ENCODE measurements at places on chromosomes 16 and 17. TPM values are rescaled to one million over a fixed set of nuclear protein-coding genes. Genes with fewer than 3 reads are reported as not detected.

GRCh38 chr17:78878871-78879527 lies 24.0 kb downstream of the CEP295NL start:
- DNase-seq, result no peak

DNA sequence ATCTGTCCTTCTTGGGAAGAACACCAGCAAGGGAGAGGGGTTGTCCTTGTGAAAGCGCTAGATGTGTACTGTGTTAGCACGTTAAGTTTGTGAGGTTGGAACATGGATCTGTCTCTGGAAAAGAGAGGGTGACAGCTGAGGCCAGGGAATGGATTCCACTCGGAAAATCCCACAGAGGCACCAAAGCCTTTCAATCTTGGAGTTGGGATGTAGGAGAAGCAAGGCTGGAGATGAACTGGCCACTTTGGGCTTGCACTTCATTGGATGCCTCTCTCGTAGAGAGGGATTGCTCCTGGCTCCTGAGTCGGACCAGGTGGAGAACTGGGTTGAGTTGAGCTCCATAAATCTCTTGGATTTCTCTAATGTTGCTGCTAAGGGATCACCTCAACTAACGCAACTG lies 67.2 kb downstream of the CCDC182 start:
- DNase-seq, result no peak

DNA sequence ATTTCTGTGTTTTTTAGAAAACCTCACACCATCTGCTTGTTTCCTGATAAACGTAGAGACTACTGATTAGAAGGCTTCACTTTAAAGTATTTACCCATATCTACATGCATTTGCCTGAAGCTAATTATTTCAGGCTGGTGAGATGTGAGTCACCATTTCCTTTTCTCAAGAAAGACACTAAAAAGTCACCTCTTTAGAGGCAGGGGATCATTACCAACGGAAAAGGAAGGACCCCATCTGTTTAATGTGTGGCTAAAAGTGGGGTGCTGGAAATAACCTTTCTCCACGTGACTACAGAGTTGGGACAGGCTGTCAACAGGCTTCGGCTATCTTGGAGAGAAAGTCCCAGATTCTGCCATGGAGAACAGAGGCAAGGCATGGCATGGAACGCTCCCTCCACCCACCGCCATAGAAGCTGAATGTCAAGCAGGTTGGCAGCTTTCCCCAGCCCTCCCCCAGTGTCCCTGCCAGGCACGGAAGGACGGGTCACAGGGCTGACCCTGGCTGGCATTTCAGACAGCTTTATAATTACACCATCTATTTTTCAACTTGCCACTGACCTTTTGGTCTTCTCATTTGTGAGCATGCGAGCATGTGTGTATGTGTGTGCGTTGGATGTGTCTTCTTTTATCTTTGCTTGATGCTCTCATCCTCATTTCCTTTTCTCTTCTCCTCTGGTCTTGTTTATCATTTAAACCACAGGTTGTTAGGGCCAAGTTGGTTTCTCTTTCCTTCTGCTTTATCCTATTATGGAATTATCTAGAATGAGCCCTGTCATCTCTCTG lies 157.0 kb downstream of the CPPED1 start:
- DNase-seq, result no peak

GRCh38 chr17:72171703-72172667 lies 51.2 kb downstream of the SOX9 start:
- no peak for DNase-seq

- DNase-seq, result peak; percentile 74
These were observed 13.1 kb upstream of the MRPS23 start for GRCh38 chr17:57862694-57863667.

DNA sequence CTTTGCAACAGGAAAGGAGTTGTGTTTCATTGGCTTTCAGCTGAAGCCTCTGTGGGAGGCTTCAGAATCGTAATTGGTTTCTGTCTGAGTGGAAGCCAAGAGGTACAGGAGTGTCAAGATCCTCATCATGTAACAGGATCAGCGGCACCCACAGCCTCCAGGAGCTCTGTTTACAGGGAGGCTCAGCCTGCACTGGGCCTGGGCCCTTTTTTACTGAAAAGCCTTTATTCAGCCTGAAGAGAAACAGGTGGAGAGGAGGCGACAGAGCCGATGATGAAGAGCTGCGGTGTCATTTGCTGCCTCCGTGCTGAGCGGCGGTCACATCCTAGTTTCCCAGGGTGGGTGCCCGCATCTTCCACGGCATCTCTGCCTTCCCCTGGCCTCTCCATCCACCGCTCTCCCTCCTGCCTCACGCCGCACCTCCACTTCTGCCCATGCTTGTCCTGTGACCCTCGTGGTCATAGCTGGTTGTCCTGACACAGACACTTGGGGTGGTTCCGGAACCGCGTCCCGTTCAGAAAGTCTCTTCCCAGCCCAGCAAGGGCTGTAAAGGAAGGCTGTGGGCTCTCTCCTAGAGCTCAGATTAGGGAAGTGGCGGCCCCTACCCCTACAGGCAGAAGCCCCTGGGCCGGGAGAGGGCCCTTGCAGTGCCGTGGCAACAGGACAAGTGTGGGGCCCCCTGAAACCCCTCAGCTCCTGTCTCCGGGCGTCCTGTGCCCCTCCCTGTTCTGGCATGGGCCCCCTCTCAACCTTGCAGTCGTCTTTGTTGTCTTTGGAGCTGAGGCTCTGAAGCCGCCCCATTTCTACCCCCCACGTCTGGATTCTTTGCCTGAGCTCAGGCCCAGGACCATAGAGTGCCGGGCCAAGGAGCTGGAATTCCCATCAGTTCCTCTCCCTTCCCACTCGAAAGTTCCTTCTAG lies 53.9 kb upstream of the CHMP6 start:
- DNase-seq, result no peak

DNA sequence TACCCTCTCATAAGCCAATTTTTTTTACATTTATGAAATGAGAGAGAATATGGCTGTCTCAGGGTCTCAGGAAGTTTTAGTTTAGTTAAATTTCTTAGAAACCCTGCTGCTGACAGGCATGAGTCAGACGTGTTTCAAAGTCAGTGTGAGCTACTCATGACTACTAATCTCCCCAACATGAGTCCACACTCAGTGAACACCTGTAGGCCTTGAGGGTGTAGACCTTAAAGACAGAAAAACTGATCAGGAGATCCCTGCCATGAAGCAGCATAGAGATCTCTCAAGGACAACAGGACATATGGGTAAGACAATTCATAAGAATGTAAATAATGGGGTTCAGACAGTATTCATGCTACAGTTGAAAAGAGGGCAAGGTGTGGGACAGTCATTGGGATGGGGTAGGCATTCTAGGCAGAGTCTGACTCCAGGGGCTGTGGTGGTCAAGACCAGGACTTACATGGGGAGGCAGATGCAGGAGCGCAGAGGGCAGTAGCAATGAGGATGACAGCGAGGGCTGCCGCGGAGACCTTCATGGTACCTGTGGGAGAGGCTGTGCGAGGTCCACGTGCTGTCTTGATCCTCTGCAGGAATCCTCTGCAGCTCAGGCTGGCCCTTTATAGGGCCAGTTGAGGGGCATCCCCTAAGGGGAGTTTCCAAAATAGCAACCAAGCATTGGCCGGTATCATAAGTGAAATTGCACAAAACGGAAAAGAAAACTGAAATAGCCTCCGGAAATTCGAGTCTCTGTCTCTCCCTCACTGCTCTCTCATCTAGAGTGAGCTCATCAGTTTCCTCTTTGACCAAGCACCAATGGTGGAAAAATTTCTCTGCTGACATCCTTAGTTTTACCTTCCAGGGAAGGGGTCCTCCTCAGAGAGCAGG lies at the start of gene CCL5:
CCL5 (minus strand) TSS at position 588 of the 882 bp plus-strand sequence.
- DNase-seq, result no peak

- DNase-seq, result no peak
These were observed 118.8 kb upstream of the FOXF1 start for GRCh38 chr16:86391486-86391885.

GRCh38 chr16:1333149-1333812 lies at the start of gene BAIAP3:
TSS of gene BAIAP3 (plus strand) at chr16:1333645. CDS start at chr16:1338550, 4,905 bp downstream.
- peak; percentile 87 for DNase-seq

DNA sequence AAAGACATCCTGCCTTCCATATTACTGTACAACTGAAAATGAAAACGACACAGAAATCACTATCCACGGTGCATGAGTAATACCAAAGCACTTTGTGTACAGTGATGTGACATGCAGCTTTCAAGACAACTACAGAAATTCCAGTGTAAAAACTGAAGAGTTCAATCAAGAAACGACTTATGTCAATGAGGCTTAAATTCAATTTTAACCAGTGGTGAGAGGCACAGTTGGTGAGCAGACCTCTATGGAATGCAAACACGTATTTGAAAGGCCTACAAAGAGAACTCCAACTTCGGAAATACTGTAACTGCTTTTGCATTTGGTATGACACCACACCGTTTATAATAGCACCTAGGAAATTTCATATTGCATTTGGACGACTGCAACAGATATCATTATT lies 87.6 kb downstream of the USP31 start:
- no peak for DNase-seq

GRCh38 chr17:51472670-51473205 lies 212.4 kb downstream of the UTP18 start:
- no peak for DNase-seq

DNA sequence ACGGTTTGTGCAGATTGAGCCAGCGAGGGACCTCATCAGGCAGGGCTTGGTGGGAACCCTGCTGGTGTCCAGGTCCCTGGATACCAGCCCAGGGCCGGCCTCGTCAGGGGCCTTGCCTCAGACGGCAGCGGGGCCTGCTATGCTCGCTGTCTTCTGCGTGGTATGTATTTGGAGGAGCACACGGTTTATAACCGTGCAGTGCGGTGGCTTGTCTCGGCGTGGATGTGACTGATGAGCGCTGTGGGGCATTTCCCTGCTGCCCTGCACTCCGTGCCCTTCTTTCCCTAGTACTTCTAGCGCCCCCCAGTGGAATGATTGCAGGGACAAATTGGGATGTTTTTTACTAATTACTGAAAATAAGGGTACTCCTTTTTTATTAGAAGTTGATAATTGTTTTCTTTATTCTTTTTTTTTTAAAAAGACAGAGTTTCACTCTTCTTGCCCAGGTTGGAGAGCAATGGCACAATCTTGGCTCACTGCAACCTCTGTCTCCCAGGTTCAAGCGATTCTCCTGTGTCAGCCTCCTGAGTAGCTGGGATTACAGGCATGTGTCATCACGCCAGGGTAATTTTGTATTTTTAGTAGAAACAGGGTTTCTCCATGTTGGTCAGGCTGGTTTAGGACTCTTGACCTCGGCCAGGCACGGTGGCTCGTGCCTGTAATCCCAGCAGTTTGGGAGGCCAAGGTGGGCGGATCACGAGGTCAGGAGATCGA lies 15.3 kb downstream of the TBCD start:
- peak; percentile 92 for DNase-seq

DNA sequence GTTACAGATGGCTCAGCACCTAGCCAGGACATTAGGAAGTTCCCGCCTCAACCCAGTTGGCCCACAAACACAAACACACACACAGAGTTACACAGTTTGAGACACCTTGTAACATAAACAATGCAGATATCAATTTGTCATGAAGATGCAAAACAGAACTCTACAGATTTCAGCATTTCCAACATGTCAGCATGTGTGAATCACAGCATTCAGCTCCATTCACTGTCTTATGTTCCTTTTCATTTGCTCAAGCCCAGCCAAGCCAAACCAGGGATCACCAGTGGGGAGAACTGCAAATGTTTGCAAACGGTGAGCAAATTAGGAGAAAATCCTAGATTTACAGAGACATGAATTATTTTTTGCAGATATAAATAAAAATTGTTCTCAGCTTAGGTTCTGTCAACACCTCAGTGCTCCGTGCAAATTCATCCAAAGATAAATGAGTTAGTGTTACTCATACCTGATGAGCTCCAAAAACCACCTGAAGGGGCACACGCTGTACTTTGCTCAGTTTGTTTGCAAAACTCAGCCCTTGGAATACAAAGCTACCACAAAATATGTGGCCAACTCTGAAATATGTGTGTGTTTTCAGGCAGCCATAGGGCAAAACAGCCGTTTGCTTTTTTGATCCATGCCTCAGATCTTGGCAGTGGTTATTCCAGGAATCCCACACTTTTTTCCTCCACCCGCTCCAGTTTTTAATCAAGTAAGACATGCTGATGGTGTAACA lies 16.3 kb upstream of the COX10 start:
- DNase-seq, result no peak

DNA sequence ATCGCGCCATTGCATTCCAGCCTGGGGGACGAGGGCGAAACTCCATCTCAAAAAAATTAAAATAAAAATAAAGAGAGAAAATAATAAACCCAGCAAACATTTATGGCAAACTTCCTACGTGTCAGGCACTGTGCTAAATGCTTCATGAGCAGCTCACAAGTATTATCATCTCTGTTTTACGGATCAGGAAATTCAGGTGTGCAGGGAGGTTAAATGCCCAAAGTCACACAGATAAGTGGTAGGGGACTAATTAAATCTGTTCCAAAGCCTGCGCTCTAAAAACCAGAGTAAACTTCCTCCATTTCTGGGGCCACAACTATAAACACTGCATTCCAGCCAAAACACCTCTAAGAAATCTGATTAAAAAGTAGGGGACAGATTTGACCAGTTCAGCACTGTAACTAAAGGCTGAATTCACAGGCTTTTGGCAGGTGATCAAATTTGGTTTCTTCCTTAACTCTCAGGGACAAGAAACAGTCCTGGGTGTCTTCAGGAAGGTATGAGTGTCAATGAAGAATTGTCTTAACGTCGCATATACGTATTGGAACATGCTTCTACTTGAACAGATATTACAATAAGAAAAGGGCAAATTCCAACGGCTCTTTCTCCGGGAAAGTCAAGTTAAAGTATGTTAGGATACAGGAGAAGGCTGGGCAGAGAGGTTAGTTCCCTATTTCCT lies 996 bp downstream of the STRADA start:
- DNase-seq, result no peak

DNA sequence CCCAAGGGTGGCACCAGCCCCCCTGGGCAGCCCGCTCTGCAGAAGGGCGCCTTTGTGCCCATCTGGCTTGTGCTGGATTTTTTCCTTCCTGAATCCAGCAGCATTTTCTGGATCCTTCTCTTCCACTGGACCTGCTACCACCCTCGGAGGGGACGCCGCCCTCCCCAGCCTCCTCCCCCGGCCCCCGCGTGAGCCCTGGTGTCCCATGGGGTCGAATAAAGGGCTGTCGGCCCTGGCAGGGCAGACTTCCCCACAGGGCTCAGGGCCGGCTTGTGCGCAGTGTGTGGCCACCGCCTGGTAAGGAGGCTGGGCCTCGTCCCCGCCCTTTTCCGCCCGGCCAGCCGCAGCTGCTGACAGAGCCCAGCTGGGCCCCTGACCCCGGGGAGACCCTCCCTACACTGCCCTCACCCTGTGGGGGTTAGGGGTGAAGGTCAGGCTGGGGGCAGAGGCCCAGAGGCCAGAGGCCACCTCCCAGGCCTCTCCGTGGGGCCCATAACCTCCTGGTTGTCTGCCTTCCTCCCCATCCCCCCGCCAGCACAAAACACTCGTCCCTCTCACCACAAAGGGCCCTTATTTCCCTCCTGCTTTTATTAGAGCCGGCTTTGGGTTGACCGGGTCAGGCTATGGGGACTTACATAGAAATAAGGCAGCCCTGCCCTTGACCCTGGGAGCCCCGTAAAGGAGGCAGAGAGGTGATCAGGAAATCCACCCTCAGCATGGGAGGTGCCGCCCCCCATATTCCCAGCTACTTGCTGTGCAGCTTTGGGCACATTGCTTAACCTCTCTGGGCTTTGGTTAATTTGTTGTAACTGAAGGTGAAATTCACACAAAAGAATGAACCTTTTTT lies 179.3 kb upstream of the CIBAR2 start:
- DNase-seq, result no peak

GRCh38 chr16:4846503-4846900 lies 586 bp downstream of the GLYR1 start:
- peak; percentile 76 for DNase-seq

Gene TBC1D16
- total RNA-seq, result 84.3 TPM

Gene SLC12A3
- total RNA-seq, result not detected

Gene SLFN13
- total RNA-seq, result 18.8 TPM

Gene CISD3
- 10.9 TPM for total RNA-seq

Gene KLHL10
- total RNA-seq, result not detected

Gene NGFR
- 1.6 TPM for total RNA-seq

Gene MILR1
- 1.2 TPM for total RNA-seq

Gene MTSS2
- total RNA-seq, result 12.8 TPM

Gene CCL2
- 321 TPM for total RNA-seq

Gene SSTR5
- 0.45 TPM for total RNA-seq

Gene CARHSP1
- total RNA-seq, result 233 TPM
